KBM-7 (cell line): ENCODE measurements at places on chromosomes 1 and 21.

DNA sequence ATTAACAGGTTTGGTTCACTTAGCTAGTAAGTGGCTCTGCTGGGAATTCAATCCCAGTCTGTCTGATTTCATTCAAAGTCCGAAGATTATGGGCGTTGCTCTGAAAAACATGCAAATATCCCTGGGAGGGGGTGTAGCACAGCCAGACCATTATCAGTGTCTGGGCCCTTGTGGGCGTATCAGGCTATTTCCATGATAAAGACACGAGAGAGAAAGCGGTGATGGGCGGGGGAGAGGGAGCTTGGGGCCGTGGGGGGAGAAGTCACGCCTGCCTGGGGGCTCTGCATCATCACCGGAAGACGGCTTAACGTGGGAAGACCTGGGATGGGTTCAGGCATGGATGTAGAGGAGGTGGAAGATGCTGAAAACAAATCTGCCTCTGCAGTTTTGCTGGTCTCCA, 25.8 kb downstream of the IL6R start:
- no peak for DNase-seq

- no peak for DNase-seq
Measured at GRCh38 chr1:41799723-41800122, 119.0 kb downstream of the HIVEP3 start.

DNA sequence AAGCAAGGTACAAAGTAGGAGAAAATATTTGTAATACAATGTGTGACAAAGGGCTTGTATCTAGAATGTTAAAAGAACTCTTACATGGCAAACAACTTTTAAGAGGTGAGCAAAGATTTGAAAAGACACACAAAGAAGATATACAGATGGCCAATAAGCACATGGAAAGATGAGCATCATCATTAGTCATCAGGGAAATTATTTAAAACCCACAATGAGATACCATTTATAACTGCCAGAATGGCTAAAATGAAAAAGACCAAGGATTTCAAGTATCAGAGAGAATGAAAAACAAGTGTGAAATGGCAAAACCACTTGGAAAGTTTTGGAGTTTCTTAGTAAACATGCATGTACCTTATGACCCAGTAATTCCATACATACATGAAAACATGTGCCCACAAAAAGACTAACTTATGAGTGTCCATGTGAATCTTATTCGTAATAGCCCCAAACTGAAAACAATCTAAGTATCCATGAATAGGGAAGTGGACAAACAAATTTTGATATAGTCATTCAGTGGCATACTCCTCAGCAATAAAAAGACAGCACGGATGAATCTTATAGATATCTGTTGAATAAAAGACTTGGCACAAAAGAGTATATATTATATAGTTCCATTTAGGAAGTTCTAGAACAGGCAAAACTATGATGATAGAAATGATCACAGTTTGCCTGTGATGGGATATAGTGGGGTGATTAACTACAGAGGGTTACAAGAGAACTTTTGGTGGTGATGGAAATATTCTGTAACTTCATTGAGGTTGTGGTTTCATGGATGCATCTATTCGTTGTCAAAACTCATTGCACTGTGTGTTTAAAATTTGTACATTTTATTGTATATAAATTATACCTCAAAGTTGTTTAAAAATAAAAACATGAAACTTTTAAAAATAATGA, 82.0 kb downstream of the DISP1 start:
- no peak for DNase-seq

GRCh38 chr1:8011923-8012858, 13.9 kb downstream of the ERRFI1 start:
- no peak for DNase-seq

DNA sequence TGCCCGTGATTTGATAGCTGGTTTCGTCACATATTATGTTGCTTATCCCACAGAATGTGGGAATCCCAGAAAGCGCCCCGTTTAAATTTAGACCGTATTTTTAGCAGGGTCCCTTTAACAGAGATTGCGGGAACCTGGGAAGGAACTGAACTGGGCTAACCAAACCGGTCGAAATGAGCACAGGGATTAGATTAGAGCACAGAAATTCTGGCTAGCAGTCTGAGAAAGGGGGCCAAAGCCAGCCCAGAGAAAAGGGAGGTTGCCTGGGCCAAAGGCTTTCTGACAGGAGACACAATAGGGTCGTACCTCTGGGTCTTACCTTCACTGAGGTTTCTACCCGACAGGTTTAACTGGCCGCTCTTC, 327 bp downstream of the LRRC40 start:
- DNase-seq: no peak

DNA sequence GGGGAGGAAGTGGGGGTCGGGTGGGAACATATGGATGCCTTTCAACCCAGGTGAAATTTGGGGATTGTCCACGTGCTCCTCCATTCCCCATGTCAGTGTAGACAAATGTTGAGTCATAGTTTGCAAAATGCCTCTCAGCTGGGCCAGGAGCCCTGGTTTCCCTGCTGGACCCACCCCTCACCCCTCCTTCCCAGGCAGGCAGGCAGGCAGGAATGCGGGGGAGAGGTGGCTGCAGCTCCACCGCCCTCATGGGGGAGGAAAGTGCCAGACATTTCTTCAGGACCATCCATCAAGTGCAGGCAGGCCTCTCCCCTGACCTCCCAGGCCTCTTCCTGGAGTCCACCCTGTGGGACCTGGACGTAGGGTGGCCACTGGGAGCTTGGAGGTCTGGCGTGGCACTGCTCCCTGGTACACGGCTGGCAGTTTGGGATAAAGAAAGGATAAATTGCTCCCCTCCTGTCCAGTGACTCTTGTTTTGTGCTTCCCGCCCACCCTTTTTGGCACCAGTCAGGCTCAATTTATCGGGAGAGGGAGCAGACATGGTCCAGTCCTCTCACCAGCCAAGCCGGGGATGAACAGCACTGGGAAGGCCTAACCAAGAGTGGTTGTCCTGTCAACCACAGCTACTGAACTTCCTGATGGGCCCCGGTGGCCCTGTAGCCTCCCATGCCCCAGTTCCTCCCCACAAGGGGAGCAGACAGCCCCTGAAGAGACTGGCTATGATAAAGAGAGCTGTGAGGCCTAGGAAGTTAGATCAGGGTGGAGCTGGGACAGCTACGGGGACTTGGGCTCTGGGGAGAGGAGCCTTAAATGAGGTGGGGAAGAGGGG, 18.9 kb downstream of the NPR1 start:
- peak; percentile 19 for DNase-seq

DNA sequence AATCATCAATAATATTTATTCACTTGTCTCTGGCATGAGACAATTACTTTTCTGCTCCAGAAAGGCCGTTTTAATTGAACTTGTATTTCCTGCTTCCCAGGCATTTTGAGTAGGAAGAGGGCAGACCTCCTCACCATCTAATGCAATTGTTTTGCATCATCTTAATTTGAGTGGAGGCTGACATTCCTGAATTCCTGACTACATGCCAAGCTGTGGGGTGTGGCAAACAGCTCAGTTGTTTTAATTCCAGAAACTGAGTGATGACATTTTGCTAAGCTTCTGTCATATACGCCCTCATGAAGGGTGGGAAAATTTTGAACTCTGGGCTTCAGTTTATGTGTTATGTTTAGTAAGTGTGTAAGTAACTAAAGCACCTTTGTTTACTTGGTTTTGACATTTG, 125.4 kb upstream of the USP25 start:
- DNase-seq: no peak

- DNase-seq: no peak
Measured at GRCh38 chr1:113534130-113534817, 144.0 kb downstream of the MAGI3 start.

DNA sequence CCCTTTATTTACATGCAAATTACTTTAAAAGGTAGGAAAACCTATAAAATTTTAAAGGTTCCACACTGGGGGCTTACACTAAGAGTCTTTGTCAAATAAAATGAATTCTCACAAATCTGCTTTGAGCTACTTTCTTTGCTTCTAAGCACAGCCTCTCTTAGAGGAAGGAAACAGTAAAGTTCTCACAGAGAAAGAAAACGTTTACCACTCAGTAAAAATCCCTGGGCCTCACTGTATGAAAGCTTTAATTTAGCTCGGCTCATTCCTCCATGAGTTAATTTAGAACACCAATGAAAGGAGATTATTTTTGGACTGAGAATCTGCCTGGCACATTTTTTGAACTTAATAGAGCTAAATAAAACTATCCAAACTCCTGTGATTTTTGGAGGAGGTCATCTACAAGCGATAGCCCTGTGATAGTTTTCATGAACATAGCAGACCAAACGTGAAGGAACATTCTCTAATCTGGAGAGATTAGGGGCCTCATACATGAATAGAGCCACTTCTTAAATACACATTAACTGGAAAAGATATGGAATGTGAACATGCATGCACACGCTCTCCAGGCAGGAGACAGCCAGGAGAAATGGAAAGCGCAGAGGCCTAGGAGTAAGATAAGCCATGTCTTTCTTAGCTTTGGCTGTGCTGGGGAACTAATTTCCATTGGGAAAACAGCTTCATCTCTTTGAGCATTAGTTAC, 32.8 kb downstream of the PRRX1 start:
- no peak for DNase-seq

GRCh38 chr1:176795929-176796328, 333.0 kb downstream of the PAPPA2 start:
- DNase-seq: no peak

- no peak for DNase-seq
Measured at GRCh38 chr1:79193211-79194079, 186.9 kb upstream of the ADGRL4 start.

GRCh38 chr21:16773206-16773605, 739.6 kb upstream of the CXADR start:
- no peak for DNase-seq

DNA sequence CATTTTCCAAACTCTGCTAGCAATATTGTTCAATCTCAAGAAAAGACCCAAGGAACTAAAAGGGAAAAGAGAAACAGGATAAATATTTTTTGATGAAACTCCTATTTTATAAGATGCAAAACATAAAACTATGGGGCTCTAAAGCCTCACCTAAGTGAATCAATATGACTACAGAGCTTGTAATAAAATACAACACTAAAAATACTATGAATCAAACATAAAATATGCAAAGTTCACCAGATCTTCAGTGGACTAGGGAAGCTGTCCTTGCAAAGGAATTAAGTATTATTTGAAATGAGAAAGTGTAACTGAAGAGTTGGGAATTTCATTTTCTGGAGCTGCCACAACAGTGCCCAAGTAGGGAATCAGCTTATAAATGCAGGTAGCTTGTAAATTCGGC, 124.5 kb downstream of the CRB1 start:
- DNase-seq: no peak

DNA sequence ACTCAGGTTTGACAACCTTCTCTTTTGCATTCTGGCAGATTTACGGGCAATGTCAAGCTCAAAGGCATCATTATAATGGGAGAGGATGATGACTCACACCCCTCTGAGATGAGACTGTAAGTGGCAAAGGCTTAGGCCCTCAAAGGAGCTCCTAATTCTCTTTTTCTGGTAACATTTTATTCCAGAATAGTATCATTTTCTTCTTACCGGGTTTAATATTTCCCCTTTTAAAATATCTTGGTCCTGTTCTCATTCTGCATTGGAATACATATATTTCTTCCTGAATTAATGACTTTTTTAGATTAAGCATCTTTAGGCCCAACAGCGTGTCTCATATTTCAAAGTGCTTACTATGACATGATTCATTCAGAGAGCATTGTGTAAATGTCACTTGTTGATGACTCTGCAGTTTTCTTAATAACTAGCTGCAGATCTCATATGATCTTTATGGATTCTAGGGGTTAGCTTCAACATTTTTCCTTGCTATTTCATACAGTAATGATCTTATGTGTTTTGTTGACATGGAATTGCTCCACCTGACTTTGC, 1.7 kb downstream of the PITHD1 start:
- no peak for DNase-seq

DNA sequence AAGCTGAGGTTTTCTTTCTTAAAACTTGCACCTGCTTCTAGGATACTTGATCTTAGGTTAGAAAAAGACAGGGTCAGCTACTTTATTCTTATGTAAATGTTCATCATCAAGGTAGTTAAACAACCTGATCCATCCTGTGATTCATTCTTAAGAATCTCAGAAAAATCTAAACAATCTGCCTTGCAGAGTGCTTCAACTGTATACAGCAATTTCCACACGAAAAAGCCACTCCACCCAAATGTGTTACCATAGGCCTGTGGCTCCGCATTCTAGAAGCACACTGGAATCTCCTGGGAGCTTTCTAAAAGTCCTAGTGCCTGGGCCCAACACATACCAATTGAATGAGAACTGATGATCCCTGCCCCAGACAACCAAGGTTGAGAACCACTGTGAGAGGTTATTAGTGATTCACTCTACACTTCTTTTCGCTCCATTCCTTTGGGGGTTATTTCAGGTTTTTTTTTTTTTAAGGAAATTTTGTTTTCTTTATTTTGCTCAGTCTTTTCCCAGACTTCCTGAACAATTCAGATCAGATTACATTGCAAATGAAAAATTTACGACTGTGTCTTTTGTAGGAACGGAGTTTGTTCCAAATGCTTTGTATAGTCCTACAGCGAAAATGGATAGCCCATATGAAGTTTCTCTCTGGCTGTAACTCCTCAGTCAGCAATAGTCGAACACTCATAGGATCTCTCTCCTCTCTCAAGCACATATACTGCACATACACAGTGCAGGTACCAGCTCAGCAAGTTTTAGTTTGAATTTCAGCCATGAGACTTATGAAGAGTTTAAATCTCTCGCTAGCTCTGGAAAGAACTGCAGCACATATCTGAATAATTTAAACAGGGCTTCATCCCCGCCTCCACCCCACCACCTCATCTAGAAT, 16.1 kb downstream of the SMYD2 start:
- no peak for DNase-seq

DNA sequence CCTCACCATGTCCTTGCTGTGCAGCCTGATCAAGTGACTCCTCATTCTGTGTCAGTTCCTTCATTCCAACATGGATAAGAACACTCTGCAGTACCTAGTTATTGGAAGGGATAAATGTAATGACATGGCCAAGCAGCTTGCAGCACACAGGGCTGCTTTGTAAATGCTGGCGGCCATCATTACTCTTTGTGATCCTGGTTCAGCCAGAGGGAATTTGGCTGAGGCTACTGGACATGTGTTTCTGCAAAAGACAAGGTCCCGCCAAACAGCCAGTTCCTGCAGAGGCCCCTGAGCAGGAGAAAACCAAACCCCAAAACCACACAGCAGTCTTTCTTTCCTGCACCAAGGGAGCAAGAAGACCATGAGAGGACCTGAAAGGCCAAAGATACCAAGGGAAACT, 495.8 kb downstream of the AJAP1 start:
- no peak for DNase-seq

DNA sequence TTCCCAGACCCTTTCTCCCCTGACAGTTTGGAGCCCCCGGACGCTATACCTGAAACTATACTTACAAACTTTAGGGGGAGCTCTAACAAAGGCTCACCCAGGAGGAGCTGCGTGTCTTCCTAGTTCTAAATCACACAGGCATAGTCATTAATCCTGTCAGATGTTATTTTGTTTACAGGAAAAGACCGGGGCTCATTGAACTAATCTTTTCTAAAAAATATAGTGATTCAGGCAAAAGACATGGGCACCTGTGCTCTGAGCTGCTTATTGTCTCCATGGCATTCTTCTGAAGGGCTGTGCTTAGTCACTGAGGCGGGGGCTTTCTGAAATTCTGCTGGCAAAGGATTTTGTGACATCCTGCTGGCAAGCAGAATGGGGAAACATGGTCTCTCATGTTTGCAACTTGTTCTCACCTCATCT, 1577.0 kb downstream of the NCAM2 start:
- DNase-seq: peak; percentile 59

GRCh38 chr1:35454616-35455015, 102.6 kb downstream of the KIAA0319L start:
- no peak for DNase-seq
